ENCODE measurements at places on chromosomes 4 and X. TPM values are rescaled to one million over a fixed set of nuclear protein-coding genes. Genes with fewer than 3 reads are reported as not detected.
A peak's percentile ranks its signal among the peaks of the same experiment; 100 is the strongest.

- no peaks in the 10 kb centered on the region for H3K4me1 ChIP-seq
- H3K36me3 ChIP-seq = no peaks in the 10 kb centered on the region
- no peak for DNase-seq
- no peak overlapping the region for H3K4me3 ChIP-seq
- no peak overlapping the region for H3K27ac ChIP-seq
Observed at GRCh38 chr4:26005764-26006163, 91.7 kb downstream of the SMIM20 start.

GRCh38 chr4:102042871-102043802 is 252.6 kb downstream of the BANK1 start:
- DNase-seq = no peak
- no peaks in the 10 kb centered on the region for H3K36me3 ChIP-seq
- no peaks in the 10 kb centered on the region for H3K4me1 ChIP-seq
- H3K27ac ChIP-seq = no peak overlapping the region

- no peaks in the 10 kb centered on the region for H3K4me1 ChIP-seq
- no peaks in the 10 kb centered on the region for H3K27me3 ChIP-seq
- H3K36me3 ChIP-seq = no peaks in the 10 kb centered on the region
- H3K4me3 ChIP-seq = no peak overlapping the region
Observed at GRCh38 chr4:17169699-17170098, 271.3 kb upstream of the LDB2 start.

DNA sequence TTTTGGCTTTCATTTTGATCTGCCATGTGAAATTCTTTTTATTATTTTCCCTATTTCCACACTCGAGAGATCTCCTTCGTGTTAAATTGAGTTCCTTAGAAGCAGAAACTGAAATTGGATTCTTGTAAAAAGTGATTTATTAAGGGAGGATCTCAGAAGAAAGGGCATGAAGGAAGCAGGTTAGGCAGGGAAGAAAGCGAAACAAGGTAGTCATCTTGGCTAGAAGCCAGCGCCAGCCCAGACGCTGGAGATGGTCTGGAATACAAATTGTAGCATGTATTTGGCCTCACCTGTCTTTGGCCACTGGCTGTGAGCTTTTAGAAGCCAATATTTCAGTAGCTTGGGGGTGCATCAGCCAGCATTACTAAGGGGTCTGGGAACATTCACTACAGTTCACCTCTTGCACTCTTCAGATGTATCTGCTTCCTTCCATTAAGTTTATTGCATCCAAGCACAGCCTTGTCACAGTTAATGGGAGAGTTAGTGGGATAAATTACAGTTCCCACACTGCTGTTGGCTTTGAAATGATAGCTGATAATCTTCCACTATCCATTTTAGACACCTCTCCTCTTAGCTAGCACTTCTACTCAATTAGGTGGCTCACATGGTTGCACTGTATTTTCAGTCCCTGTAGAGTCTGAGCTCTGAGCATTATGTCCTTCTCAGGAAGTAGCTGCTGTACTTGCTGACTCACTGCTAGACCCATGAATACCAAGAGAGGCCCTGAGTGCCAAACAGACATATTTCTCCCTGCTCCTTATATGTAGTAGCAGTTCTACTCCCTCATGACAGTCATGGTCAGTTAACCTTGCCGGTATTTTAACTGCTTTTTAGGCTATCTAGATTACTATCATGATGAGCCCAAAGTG is 14.6 kb downstream of the GRXCR1 start:
- no peak for DNase-seq
- no peaks in the 10 kb centered on the region for H3K4me1 ChIP-seq
- H3K27me3 ChIP-seq = no peaks in the 10 kb centered on the region
- no peaks in the 10 kb centered on the region for H3K36me3 ChIP-seq

DNA sequence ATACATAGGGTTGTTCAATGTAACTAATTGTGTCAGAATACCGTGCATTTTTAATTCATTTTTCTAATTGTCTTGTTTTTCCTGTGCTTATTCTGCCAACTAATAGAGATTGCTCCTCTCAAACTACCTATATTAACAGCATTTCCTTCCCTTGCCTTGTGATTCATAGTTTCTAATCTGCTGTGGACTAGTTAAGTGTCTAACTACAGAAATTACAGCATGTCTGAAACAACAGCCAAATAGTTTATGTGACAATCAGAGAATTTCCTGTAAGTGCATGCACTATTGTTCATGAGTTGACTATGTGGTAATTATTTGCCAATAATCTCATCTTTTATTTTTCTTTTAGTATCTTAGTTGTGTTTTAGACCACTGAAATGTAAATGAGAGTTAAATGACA is 4.1 kb upstream of the SEC24B start:
- peaks cover 12% of the 10 kb centered on the region for H3K4me1 ChIP-seq
- DNase-seq = no peak
- H3K36me3 ChIP-seq = no peaks in the 10 kb centered on the region
- no peak overlapping the region for H3K4me3 ChIP-seq
- no peaks in the 10 kb centered on the region for H3K27me3 ChIP-seq
- H3K27ac ChIP-seq = no peak overlapping the region

DNA sequence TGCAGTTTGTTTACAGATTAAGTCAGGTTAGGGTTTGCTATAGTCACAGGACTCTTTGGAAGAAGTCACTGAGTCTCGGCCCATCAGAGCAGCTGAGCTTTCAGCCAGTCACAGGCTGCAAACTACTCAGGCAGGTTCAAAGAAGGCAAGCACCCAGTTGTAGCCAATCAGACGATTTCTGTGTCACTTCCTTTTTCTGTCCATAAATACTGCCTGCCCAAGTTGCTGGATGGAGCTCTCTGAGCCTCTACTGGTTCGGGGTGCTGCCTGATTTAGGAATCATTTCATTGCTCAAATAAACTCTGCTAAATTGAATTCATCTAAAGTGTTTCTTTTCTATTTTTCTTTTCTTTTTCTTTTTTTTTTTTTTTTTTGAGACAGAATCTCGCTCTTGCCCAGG is 7.3 kb upstream of the SH3BP2 start:
- DNase-seq = no peak
- H3K27me3 ChIP-seq = no peaks in the 10 kb centered on the region
- peaks cover 14% of the 10 kb centered on the region for H3K4me1 ChIP-seq
- no peaks in the 10 kb centered on the region for H3K36me3 ChIP-seq
- H3K4me3 ChIP-seq = no peak overlapping the region
- H3K27ac ChIP-seq = no peak overlapping the region

DNA sequence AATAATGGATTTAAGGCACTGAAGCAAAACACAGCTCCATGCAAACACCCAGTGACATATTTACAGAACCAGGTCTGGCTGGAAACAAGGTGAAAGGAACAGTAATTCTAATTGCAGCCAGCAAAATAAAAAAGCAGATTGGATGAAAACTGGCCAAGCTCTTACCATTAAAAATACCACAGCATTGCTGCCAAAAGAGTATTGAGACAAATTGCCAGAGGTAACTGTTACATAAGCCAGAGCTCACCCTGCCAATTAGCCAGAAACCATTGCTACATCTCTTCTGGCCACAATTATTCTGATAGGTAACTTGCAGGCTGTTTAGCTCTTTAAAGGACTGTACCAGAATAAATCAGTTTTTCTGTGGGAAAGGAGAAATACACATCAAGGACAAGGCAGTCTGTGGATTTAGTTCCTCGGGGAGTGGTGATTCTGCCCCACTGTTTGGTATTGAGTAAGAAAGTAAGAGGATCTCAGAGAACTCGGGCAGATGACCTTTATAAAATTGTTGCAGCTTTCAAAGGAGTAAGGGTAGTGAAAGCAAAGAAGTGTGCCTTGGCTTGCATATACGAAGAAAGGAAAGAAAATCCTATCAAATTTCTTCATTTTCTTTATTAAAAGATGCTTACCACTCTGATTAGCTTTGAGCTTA is 369.5 kb downstream of the PPP3CA start:
- no peaks in the 10 kb centered on the region for H3K27me3 ChIP-seq
- H3K27ac ChIP-seq = no peak overlapping the region
- H3K36me3 ChIP-seq = no peaks in the 10 kb centered on the region
- no peak overlapping the region for H3K4me3 ChIP-seq
- peak; percentile 16 for DNase-seq

- no peak for DNase-seq
- H3K36me3 ChIP-seq = no peaks in the 10 kb centered on the region
- H3K27ac ChIP-seq = no peak overlapping the region
- H3K4me3 ChIP-seq = no peak overlapping the region
Observed at GRCh38 chr4:148265627-148266026, 176.6 kb downstream of the NR3C2 start.

- no peaks in the 10 kb centered on the region for H3K36me3 ChIP-seq
- no peak for DNase-seq
- H3K4me1 ChIP-seq = no peaks in the 10 kb centered on the region
- H3K27ac ChIP-seq = no peak overlapping the region
Observed at GRCh38 chr4:187996502-187997177, 1.1 kb downstream of the ZFP42 start.

DNA sequence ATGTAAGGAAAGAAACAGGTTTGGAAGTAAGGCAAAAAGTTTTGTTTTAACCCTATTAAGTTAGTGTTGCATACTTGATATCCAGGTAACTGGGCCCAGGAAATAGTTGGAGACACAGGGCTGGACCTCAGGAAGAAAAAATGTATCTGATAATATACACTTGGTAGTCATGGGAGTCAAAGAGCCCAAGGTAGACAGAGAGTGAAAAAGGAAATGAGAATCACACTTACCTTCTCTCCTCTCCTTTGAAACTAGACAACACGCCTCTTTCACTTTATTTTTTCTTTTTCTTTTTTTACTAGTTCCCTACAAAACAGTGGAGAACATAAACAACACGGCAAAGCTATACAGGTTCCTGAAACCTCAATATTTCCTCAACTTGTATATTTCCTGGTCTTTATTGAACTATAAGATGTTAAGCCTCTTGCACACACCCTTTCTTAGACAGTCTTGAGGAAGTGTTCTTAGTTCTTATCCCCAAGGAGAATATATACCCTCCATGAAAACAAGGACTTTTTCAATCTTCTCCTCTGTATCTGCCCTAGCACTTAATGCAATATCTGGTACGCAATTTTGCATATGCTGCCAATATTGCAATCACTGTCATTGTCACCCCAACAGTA is 27.2 kb downstream of the SYTL4 start:
- no peak overlapping the region for H3K4me3 ChIP-seq
- H3K36me3 ChIP-seq = no peaks in the 10 kb centered on the region
- DNase-seq = no peak
- H3K27ac ChIP-seq = no peak overlapping the region
- H3K4me1 ChIP-seq = no peaks in the 10 kb centered on the region
- H3K27me3 ChIP-seq = peaks cover 6% of the 10 kb centered on the region

GRCh38 chr4:2485956-2486355 is 17.1 kb downstream of the RNF4 start:
- H3K27me3 ChIP-seq = no peaks in the 10 kb centered on the region
- no peak overlapping the region for H3K4me3 ChIP-seq
- H3K4me1 ChIP-seq = peaks cover 29% of the 10 kb centered on the region
- peaks cover 6% of the 10 kb centered on the region for H3K36me3 ChIP-seq

DNA sequence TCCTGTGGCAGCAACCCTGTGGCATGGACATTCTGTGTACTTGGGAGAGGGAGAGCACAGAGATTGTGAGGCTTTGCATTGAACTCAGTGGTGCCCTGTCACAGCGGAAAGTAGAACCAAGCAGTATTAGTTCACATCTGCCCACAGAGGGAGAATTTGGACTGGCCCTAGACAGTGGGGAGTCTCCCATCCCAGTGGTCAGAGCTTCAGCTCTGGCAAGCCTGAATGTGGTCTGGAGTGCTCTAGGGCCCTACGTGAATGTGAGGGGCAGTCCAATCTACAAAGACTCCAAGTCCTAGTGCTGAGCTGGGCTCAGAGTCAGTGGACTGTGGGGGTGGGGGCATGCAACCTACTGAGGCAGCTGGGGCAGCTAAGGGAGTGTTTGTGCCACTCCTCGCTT is 34.8 kb downstream of the ZIC3 start:
- no peaks in the 10 kb centered on the region for H3K4me1 ChIP-seq
- H3K27ac ChIP-seq = no peak overlapping the region
- H3K36me3 ChIP-seq = no peaks in the 10 kb centered on the region
- no peak for DNase-seq

- no peak overlapping the region for H3K4me3 ChIP-seq
- no peaks in the 10 kb centered on the region for H3K36me3 ChIP-seq
- no peak overlapping the region for H3K27ac ChIP-seq
- H3K27me3 ChIP-seq = no peaks in the 10 kb centered on the region
Observed at GRCh38 chr4:101037249-101037648, 310.1 kb downstream of the PPP3CA start.

- DNase-seq = no peak
- H3K4me1 ChIP-seq = no peaks in the 10 kb centered on the region
- H3K27me3 ChIP-seq = no peaks in the 10 kb centered on the region
- no peak overlapping the region for H3K4me3 ChIP-seq
Observed at GRCh38 chr4:141676087-141676670, 39.8 kb downstream of the IL15 start.

DNA sequence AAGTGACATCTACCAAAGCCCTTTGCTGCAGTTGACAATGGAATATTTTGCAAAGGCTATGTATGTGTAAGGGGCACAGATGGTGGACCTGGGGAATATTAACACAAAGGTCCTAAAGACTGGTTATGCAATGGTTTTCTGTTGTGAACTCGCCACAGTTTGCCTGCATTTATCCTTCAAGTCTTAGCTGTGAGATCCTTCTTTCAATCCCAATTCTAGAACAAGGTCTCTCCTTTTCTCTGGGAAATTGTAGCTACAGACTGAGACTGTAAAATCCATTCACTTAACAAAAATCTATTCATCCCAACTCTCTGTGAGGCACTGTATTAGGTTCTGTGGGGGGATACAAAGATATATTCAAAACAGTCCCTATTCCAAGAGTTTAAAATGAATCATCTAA is 250.4 kb downstream of the GPM6A start:
- DNase-seq = no peak
- no peaks in the 10 kb centered on the region for H3K36me3 ChIP-seq
- no peak overlapping the region for H3K4me3 ChIP-seq
- no peaks in the 10 kb centered on the region for H3K4me1 ChIP-seq

The STAP1 gene
- not detected for total RNA-seq

The ARX gene
- total RNA-seq = not detected

The BEND4 gene
- 0.11 TPM for total RNA-seq

The RGN gene
- 362 TPM for total RNA-seq

The TLR6 gene
- 6.8 TPM for total RNA-seq

The HSD17B13 gene
- total RNA-seq = not detected

Data from adrenal gland (tissue), 19 donors.